Right lobe of liver (tissue), 6 donors: ENCODE measurements at places on chromosomes 5 and 9. TPM values are rescaled to one million over a fixed set of nuclear protein-coding genes. Genes with fewer than 3 reads are reported as not detected.

DNA sequence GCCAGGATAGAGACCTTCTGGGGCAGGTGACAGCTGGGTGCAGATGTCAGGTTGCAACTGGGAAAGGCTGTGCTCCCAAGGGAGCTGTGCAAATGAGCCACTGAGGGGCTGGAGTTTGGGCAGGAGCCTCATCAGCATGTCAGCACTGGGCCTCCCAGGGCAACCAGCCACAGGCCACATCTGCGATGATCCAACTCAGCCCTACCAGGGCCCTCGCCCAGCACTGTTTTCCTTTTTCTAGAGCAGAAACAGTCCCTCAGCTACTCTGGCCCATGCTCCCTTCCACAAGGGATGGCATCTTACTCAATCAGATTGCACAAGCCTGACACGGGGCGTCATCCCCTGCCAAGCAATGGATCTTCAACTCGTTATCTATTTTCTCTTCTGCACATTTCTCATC lies 24.8 kb downstream of the NIPAL4 start:
- peaks cover 18% of the 10 kb centered on the region for H3K4me1 ChIP-seq
- peaks cover 5% of the 10 kb centered on the region for H3K36me3 ChIP-seq
- DNase-seq, result peak; percentile 73
- H3K4me3 ChIP-seq, result no peak overlapping the region

Gene EPB41L4B
- 29.0 TPM for total RNA-seq

- H3K36me3 ChIP-seq, result no peaks in the 10 kb centered on the region
- H3K27ac ChIP-seq, result no peak overlapping the region
- H3K27me3 ChIP-seq, result no peaks in the 10 kb centered on the region
Observed at GRCh38 chr5:116468583-116468982, 106.0 kb downstream of the SEMA6A start.

DNA sequence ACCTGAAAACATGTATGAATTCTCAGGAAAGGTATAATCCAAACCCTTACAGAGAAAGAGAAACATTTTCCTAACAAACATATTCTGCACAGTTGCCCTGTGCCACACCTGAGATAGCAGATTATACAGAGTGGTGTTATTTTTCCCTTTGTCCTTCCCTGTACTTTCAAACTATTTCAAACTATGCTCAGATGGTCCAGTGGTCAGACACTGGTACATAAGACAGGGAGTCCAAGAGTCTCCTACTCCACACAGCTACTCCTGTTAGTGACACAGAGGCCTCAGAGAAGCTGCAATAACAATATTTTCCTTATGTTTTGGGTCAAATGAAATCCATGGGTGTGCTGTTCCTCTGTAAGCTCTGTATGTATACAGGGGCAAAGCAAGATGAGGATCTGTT lies 30.0 kb upstream of the SLC22A5 start:
- H3K27ac ChIP-seq, result no peak overlapping the region
- no peak overlapping the region for H3K4me3 ChIP-seq
- no peaks in the 10 kb centered on the region for H3K36me3 ChIP-seq
- no peak for DNase-seq

DNA sequence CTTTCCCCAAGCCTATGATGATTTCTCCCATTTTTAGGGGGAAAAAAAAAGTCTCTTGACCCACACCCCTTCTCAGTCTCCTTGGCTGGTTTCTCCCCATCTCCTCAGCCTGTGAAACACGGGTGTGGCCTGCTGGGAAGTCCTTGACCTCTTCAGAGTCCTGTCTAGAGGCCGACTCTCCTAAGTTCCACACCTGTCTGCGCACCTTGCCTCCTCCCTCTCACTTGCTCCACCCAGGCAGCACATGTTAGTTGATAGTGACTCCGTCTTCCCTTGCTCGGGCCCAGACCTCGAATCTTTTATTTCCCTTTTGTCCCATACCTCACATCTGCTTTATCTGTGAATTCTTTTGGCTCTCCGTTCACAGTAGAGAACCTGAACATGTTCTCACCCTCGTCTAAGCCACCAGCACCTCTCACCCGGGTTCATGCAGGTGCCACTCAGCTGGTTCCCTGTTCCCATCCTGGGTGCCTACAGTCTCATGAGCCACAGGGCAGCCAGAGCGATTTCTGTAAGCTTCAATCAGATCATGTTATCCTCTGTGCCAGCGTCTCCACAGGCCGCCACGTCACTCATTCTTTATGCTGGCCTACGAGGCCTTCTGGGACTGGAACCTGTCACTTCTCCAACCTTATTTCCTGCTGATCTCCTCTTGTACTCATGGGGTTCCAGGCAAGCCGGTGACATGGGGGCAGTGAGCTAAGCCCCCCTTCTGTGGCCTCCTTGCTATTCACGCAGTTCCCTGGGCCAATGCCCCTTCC lies 51.7 kb upstream of the LRRTM2 start:
- no peak for DNase-seq
- no peak overlapping the region for H3K4me3 ChIP-seq
- no peaks in the 10 kb centered on the region for H3K27me3 ChIP-seq
- no peak overlapping the region for H3K27ac ChIP-seq
- peaks cover 6% of the 10 kb centered on the region for H3K4me1 ChIP-seq
- H3K36me3 ChIP-seq, result peaks cover 13% of the 10 kb centered on the region
